ENCODE measurements at places on chromosomes 5 and 9.

GRCh38 chr5:20833081-20833627 lies 845.2 kb upstream of the CDH18 start:
- no peak for DNase-seq

DNA sequence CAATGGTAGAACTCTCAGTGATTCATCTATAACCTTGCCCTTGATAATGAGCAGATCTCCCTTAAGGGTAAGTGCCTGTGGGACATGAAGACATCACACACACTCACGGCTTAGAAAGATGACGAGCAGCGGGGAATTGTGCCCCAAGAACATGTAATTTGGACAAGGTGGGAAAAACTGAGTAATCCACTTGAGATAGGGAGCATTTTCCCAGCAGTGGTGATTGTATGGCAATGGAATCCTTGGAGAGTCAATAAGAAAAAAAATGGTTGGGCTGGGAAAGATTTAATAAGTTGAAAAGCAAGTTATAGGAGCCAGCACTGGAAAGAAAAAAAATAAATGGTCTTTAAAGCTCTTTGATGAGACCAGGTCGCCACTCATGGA lies 193.1 kb downstream of the GLIS3 start:
- DNase-seq: no peak

DNA sequence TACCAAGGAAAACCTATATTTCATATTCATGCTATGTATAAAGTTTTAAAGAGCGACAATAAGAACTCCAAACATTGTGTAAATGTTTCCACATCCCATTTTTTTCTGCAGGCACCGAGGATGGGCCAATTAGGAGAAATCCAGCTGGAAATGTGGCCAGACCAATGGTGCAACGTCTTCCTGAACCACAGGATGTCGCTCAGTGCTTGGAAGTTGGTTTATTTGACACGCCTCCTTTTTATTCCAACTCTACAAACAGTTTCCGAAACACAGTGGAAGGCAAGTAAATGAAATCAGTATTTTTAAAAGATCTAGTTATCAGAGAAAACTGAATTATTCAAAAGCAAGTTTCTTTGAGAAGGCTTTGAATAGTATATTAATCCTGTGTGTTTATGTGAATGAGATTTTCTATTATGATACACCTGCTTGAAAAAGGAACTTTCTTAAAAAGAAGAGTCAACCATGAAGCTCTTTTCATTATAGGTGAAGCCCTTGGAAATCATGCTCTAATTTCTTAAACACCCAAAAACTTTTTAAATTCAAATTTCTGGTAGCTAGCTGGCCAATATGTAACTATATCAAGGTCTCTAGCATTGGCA lies 9.1 kb downstream of the TYRP1 start:
- no peak for DNase-seq

- DNase-seq: peak; percentile 42
Measured at GRCh38 chr5:124790301-124790894, 44.0 kb upstream of the ZNF608 start.
